ENCODE measurements at places on chromosomes 16 and 17.

DNA sequence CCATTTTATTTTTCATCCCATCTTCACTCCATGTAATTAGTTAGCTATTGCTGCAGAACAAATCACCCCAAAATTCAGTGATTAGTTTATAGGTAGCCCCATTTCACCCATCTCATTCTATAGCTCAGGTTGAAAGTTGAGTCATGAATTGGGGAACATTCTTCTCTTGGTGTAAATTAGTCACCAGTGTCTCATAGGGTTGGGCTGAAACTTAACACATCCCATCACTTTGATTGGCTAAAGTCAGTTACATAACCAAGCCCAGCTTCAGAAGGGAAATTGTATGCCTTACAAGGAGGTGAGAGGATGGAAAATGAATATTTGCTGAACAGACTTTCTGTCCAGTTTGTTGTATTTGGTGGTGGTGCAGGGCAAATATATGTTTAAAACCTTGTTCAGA, 477.5 kb downstream of the WWOX start:
- DNase-seq: no peak

GRCh38 chr17:44176671-44177501, 6.4 kb downstream of the ASB16 start:
- no peak for DNase-seq

GRCh38 chr17:39116224-39116623, 35.2 kb downstream of the PLXDC1 start:
- no peak for DNase-seq

- DNase-seq: no peak
Observed at GRCh38 chr17:31869797-31870568, 10.9 kb upstream of the COPRS start.

DNA sequence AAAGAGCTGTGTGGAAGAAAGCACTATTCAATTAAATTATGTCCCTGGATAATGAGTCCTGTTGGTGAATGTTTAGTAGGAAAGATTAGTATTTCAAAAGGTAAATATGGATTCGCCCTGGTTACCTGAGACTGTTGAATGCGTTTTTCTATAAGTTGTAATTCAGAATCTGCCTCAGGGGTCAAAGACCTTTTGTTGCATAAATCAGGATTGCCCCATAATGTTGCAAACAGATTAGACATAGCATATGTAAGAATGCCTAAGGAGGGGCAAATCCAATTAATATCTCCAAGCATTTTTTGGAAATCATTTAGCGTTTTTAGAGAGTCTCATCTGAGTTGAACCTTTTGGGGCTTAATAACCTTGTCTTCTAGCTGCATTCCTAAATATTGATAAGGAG, 70.1 kb upstream of the ARL4D start:
- no peak for DNase-seq

- DNase-seq: no peak
Observed at GRCh38 chr17:30823421-30823820, 1.1 kb downstream of the CRLF3 start.

GRCh38 chr16:85607321-85607765, 5.8 kb upstream of the GSE1 start:
- no peak for DNase-seq

DNA sequence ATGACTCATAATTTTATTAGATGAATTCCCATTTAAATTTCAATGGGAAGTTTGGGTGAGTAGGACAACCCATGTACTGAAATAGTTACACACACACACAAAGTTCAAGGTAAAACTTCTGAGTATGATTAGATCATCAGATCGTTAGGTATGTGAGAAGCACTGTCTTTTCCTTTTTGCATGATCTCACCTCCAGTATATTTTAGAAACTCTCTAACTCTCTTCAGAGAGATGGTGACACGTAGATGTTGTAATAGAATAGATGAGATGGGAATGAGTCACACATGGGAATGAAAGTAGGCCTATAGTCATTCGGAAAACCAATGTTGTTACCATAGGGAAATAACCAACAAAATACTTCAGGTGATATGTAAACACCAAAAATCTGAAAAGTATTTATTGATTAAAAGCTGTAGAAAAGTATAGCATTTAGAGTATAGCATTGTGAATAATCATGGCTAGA, 22.2 kb downstream of the KRT23 start:
- DNase-seq: no peak

- no peak for DNase-seq
Observed at GRCh38 chr17:41301916-41302901, at the start of gene KRTAP29-1. Gene KRTAP29-1 (minus strand): TSS chr17:41302851. CDS start chr17:41302851, 0 bp downstream.

DNA sequence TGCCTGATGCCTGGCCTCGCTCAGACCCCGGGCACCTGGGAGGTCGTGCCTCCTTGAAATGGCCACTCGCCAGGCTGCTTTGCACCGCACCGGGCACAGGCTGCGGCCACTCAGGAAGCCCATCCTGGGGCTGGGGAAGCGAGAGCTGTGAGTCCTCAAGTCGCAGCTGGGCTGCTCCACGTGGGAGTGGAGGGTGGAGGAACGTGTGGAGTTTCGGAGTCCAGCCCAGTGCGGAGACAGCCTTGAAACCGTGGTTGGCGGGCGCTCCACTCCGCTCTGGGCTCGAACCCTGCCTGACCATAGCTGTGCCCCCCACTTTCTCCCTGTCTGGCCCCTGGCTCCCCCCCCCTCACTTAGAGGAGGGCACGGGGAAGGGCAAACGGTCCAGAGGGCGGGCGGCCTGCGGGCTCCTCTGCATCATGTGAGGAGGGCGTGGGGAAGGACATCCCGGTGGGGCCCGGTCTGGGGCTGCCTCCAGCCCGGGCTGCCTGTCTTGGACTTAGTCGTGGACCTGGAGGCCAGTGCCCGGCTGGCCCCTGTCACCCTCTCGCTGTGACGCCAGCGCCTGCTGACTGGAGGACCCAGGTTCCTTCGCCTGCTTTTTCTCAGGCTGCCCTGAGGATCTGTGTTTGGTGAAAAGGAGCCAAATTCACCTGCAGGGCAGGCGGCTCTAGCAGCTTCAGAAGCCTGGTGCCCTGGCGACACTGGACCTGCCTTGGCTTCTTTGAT, 2.5 kb downstream of the UBE2I start:
- no peak for DNase-seq

GRCh38 chr17:39191750-39192510, 5.5 kb downstream of the CACNB1 start:
- DNase-seq: no peak

GRCh38 chr16:57611181-57611580, 17.2 kb upstream of the ADGRG1 start:
- no peak for DNase-seq

GRCh38 chr16:4631444-4631843, 6.8 kb downstream of the MGRN1 start:
- no peak for DNase-seq

- no peak for DNase-seq
Observed at GRCh38 chr17:78734793-78735641, 47.1 kb downstream of the CYTH1 start.

DNA sequence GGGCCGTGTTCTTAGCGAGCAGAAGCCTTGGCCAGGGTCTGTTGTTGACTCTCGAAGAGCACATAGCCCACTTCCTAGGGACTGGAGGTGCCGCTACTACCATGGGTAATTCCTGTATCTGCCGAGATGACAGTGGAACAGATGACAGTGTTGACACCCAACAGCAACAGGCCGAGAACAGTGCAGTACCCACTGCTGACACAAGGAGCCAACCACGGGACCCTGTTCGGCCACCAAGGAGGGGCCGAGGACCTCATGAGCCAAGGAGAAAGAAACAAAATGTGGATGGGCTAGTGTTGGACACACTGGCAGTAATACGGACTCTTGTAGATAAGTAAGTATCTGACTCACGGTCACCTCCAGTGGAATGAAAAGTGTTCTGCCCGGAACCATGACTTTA, 18.5 kb downstream of the RSPRY1 start:
- DNase-seq: no peak

DNA sequence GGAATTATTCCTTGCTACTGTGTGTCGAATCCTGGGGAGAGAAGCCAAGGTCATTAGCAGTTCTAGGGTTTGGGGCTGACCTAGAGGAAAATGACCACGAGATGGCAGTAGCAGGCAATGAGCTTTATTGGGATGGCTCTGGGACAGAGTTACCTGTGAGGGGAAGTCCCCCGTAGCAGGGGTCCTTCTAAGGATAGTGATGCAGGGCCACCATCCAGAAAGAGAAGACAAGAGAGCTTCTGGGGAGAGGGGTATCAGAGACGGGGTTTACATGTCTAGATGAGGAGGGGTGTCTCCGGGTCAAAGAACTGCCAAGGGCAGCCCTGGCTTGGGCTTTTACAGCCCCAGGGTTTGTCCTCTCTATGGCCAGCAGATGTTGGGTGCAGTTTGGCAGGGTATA, 6.4 kb upstream of the GGT6 start:
- DNase-seq: no peak

DNA sequence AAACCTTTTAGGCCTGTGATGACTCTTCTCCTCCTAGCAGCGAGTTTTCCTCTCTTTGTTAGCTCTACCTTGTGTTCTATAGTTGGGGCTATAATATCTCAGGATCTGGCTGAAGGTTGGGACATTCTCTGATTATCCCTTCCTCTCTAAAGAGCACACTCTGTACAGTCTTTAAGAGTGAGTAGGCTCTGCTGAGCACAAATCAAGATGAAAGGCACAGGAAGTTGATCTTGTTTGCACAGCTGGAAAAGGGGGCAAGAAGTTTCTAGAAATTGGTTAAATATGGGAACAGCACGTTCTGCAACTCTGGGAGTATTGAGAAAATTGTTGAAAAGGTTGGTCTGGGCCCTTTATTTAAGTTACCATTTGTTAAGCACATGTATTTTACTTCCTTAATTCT, 240.9 kb downstream of the CDH11 start:
- DNase-seq: no peak

- no peak for DNase-seq
Observed at GRCh38 chr16:51159296-51159695, 8.2 kb upstream of the SALL1 start.

DNA sequence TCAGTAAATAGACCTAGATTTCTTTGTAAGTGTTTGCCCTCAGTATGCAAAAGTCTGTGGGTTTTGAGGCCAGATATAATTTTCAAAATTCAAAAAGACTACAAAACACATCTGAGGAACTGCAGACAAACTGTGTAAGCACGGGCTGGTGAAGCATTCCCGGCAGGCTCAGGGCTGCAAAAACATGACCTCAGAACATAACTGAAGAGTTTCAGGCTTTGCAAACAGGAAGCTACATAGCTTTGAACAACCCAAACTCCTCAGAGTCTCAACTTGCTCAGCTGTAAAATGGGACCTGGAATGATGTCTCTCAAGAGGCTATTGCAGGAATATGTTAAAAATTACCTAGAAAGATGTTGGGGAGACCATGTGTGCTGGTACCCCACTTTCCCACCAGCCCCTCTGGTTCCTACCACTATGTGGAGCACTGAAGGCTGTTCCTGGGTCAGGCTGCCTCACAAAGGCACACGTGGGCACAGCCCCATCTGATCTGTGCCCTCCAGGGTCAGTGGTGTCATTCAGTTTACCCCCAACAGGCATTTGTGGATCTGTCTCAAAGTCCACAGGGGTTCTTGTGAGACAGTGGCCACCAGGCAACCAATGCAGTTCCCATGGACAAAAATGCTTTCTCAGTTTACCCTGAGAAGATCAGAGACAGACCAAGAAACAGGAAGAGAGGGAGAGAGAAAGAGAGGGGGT, 72.9 kb downstream of the CREBBP start:
- no peak for DNase-seq

- no peak for DNase-seq
Observed at GRCh38 chr16:28260193-28260592, 32.1 kb upstream of the SBK1 start.

DNA sequence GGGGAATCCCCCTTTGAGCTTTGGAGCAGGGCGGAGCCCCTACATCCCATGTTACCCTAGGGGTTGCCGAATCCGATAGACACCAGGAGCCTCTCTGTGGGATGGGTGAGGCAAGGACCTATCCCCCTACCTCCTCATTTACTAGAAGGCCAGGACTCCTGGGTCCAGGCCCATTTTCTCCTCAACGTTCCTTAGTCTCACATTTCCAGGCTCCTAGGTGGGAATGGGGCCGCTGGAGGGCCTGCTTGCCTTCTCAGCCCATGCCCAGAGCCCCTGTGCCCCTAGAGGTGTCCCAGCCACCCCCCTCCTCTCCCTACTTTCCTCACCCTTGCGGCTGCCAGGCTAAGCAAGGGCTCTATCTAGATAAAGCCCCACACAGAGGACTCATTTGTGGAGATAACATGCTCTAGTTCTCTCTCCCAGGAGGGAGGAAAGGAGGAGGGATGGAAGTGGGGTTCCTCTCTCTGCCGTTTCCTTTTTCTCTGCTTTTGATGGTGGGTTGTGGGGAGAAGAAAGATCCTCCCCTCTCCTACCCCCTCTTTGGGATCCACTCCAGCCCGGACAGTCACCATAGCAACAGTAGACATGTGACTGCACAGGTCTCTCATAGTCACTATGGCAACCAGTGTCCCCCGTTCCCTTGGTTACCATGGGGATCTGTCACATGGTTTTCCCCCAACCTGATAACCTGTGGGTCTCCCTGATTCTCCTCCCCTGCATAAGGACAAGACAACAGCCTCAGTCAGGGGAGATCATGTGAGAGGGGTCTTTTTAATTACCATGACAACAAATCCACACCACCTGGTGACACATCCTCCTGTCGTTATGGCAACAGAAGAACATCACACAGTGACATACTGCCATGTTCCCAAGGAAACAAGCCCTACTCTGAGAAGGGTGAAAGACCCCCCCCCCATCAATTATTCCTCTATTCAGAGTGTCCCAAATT, 5.2 kb downstream of the CACNA1G start:
- DNase-seq: no peak

Measured in T1000 (cell line).